ENCODE measurements at places on chromosomes 13 and 19. TPM values are rescaled to one million over a fixed set of nuclear protein-coding genes. Genes with fewer than 3 reads are reported as not detected.

GRCh38 chr13:27053210-27053884 lies 118.3 kb downstream of the USP12 start:
- no peak overlapping the region for H3K4me3 ChIP-seq
- no peaks in the 10 kb centered on the region for H3K4me1 ChIP-seq
- H3K27me3 ChIP-seq = no peaks in the 10 kb centered on the region
- no peaks in the 10 kb centered on the region for H3K36me3 ChIP-seq
- DNase-seq = no peak

- no peaks in the 10 kb centered on the region for H3K4me1 ChIP-seq
- H3K4me3 ChIP-seq = no peak overlapping the region
- DNase-seq = no peak
Measured at GRCh38 chr13:91014696-91015095, 332.8 kb upstream of the MIR17HG start.

GRCh38 chr13:24203811-24204210 lies 43.3 kb downstream of the SPATA13 start:
- no peak overlapping the region for H3K27ac ChIP-seq
- peaks cover 48% of the 10 kb centered on the region for H3K4me1 ChIP-seq
- H3K4me3 ChIP-seq = no peak overlapping the region
- DNase-seq = no peak
- no peaks in the 10 kb centered on the region for H3K36me3 ChIP-seq

DNA sequence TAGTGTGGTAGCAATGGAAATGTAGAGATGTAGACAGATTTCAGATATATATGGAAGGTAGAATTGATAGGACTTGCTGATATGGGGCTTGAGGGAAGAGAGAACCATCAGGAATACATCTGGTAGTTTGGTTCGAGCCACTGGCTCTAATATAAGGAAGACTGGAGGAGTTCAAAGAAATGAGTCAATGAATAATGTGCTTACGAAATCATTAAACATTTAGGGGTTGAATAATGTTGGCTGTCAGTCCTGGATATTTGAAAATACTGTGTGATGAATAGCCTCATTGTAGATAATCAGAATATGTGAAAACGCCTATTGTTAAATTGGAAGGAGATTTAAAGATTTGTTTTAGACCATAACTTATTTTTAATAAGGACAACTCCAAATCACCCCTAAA lies 21.6 kb downstream of the SGCG start:
- no peak overlapping the region for H3K27ac ChIP-seq
- DNase-seq = no peak
- H3K4me1 ChIP-seq = no peaks in the 10 kb centered on the region
- H3K4me3 ChIP-seq = no peak overlapping the region
- H3K36me3 ChIP-seq = no peaks in the 10 kb centered on the region
- H3K27me3 ChIP-seq = no peaks in the 10 kb centered on the region

- peaks cover 65% of the 10 kb centered on the region for H3K4me1 ChIP-seq
- H3K27me3 ChIP-seq = no peaks in the 10 kb centered on the region
- H3K36me3 ChIP-seq = peaks cover 43% of the 10 kb centered on the region
- DNase-seq = no peak
- peak overlapping the region; percentile 2 for H3K27ac ChIP-seq
Measured at GRCh38 chr19:47507012-47507411, 7.9 kb downstream of the NAPA start.

DNA sequence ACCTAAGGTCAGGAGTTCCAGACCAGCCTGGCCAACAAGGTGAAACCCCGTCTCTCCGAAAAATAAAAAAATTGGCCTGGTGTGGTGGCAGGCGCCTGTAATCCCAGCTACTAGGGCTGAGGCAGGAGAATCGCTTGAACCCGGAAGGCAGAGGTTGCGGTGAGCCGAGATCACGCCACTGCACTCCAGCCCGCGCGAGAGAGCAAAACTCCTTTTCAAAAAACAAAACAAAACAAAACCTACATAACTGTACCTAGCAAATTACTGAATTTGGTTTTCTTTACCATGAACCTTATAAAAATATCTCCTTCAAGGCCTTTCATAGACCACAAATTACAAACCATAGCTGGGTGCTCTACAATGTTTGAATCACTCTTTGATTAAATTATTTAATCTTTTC lies 760 bp downstream of the ZNF91 start:
- H3K36me3 ChIP-seq = no peaks in the 10 kb centered on the region
- H3K27ac ChIP-seq = peak overlapping the region; percentile 97
- H3K4me3 ChIP-seq = peak overlapping the region; percentile 76
- H3K27me3 ChIP-seq = no peaks in the 10 kb centered on the region

- H3K27ac ChIP-seq = no peak overlapping the region
- no peaks in the 10 kb centered on the region for H3K27me3 ChIP-seq
- no peak for DNase-seq
- no peak overlapping the region for H3K4me3 ChIP-seq
- no peaks in the 10 kb centered on the region for H3K36me3 ChIP-seq
Measured at GRCh38 chr13:81304121-81304659, 963.3 kb upstream of the SPRY2 start.

- H3K4me1 ChIP-seq = no peaks in the 10 kb centered on the region
- H3K27me3 ChIP-seq = no peaks in the 10 kb centered on the region
- no peak overlapping the region for H3K4me3 ChIP-seq
Measured at GRCh38 chr13:111614613-111615012, 294.2 kb downstream of the TEX29 start.

GRCh38 chr19:16660763-16661479 lies at the start of gene TMEM38A:
TMEM38A (plus strand) TSS chr19:16661139; CDS start chr19:16661218, 79 bp downstream.
- peaks cover 77% of the 10 kb centered on the region for H3K4me1 ChIP-seq
- DNase-seq = peak; percentile 72
- H3K4me3 ChIP-seq = peak within 1 kb of the TSS; percentile 82
- peak within 1 kb of the TSS; percentile 85 for H3K27ac ChIP-seq

DNA sequence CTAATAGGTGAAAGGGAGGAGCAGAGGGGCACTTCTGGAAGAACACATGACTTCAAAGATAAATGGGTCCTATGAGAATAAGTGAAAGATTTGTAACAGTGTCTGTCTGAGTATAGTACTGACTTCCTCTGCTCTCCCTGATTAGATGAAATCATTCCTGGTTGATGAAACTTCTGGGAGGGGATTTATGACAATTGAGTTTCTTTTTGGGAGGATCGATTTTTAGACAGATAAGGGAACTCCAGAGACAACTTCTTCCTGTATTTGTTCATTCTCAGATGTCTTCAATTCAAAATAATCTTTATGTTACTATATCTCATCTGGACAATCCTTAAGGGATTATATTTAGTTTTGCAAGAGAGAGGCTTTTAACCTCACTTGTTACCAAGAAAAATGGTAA lies 20.0 kb downstream of the SETDB2 start:
- H3K4me1 ChIP-seq = no peaks in the 10 kb centered on the region
- H3K4me3 ChIP-seq = no peak overlapping the region
- H3K27me3 ChIP-seq = no peaks in the 10 kb centered on the region

DNA sequence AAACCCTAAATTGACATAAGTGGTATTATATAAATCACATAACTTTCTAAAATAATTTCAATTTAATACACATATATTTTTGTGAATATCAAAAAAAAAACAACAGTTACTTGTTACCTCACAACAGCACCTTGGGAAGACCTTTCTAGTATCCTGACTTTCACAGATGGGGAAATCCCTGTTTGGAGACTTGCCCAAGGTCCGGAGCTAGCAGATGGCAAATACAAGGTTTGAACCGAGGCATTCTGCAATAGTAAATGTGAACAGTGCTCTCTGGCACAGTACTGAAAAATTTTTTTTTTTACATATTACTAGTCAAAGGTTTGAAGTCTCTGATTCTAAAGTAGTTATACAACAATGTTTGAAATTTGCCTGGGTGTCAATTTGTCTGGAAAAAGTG lies 104.5 kb downstream of the SUCLA2 start:
- no peak overlapping the region for H3K27ac ChIP-seq
- no peaks in the 10 kb centered on the region for H3K4me1 ChIP-seq
- H3K4me3 ChIP-seq = no peak overlapping the region
- DNase-seq = no peak

DNA sequence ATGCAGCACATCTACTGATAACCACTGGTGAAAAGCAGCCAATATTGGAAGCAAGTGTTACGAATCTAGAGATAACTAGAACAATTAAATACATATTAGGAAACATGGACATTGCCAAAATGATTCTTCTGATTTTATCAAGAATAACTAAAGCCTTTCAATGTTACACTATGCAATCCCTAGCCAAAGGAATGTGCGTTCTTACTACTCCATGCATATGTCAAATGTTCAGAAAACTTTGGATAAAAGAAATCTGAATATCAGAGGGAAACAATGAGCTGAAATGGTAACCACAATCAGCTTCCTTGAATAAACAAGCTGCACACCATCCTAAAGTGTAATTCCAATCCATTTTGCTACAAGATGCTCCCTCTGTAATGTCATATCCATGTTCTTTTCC lies 951 bp upstream of the POSTN start:
- H3K27me3 ChIP-seq = no peaks in the 10 kb centered on the region
- no peak overlapping the region for H3K4me3 ChIP-seq
- no peaks in the 10 kb centered on the region for H3K36me3 ChIP-seq
- no peak overlapping the region for H3K27ac ChIP-seq
- H3K4me1 ChIP-seq = peaks cover 8% of the 10 kb centered on the region

GRCh38 chr13:37225414-37226070 lies 120.1 kb upstream of the CSNK1A1L start:
- no peak for DNase-seq
- no peak overlapping the region for H3K4me3 ChIP-seq
- H3K36me3 ChIP-seq = no peaks in the 10 kb centered on the region
- no peaks in the 10 kb centered on the region for H3K27me3 ChIP-seq
- H3K27ac ChIP-seq = no peak overlapping the region

- H3K27ac ChIP-seq = no peak overlapping the region
- no peaks in the 10 kb centered on the region for H3K4me1 ChIP-seq
- H3K36me3 ChIP-seq = no peaks in the 10 kb centered on the region
- no peaks in the 10 kb centered on the region for H3K27me3 ChIP-seq
- no peak for DNase-seq
- no peak overlapping the region for H3K4me3 ChIP-seq
Measured at GRCh38 chr13:34207334-34207733, 389.4 kb downstream of the RFC3 start.

DNA sequence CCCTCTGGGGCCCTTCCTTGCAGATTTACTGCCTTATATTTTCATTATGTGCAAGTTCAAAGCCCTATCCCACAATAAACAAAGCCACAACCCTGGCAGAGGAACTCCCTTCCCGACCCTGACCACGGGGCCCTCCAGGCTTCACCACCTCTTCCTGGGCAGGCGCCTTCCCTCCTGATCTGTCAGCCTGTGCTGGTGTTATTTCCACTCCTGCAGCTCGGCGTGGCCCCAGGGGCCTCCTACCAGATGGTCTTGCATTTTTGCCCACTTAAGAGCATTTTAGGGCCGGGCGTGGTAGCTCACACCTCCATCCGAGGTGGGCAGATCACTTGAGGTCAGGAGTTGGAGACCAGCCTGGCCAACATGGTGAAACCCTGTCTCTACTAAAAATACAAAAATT lies 22.8 kb downstream of the SLC15A1 start:
- no peak for DNase-seq
- H3K27ac ChIP-seq = no peak overlapping the region
- H3K27me3 ChIP-seq = no peaks in the 10 kb centered on the region
- H3K4me3 ChIP-seq = no peak overlapping the region
- no peaks in the 10 kb centered on the region for H3K4me1 ChIP-seq

- H3K27me3 ChIP-seq = peaks cover 20% of the 10 kb centered on the region
- H3K4me3 ChIP-seq = peak within 1 kb of the TSS; percentile 86
- H3K27ac ChIP-seq = peak within 1 kb of the TSS; percentile 98
- DNase-seq = peak; percentile 84
- peaks cover 37% of the 10 kb centered on the region for H3K4me1 ChIP-seq
Measured at GRCh38 chr19:33796164-33796875, at the start of gene KCTD15. KCTD15 (plus strand) TSS chr19:33796870; CDS start chr19:33800455, 3,585 bp downstream.

- H3K36me3 ChIP-seq = no peaks in the 10 kb centered on the region
- no peaks in the 10 kb centered on the region for H3K4me1 ChIP-seq
- no peak for DNase-seq
- no peak overlapping the region for H3K4me3 ChIP-seq
Measured at GRCh38 chr19:30739394-30739793, 367.2 kb downstream of the ZNF536 start.

DNA sequence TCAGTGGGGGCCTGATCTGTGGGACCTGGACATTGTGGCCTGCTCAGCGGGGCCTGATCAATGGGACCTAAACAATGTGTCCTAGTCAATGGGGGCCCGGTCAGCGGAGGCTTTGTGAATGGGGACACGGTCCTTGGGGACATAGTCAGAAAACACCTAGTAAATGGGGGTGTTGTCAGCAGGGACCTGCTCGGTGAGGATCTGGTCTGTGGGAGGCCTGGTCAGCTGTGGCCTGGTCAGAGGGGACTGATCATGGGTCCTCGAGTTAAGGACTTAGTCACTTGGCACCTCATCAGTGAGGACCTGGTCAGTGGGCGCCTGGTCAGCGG lies 44.5 kb upstream of the TPM4 start:
- no peak for DNase-seq
- H3K27ac ChIP-seq = no peak overlapping the region
- H3K36me3 ChIP-seq = no peaks in the 10 kb centered on the region
- no peak overlapping the region for H3K4me3 ChIP-seq
- H3K27me3 ChIP-seq = no peaks in the 10 kb centered on the region

DNA sequence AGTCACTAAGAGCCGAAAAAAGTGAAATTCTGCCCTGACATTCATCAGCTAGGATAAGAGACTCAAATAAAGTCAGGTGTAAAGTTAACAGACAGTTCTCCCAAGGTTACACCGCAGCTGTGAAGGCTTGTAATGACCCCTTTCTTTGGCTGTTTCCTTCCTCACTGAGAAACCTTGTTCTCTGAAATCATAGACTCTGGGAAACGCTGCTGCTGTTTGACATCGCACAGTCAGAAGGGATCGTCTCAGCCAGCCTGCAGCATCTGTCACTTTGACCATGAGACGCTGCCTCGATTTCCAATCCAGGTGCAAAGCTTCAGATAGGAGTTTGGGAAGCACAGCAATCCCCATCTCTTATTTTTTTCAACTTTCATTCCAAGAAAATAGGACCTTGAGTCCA lies 678 bp downstream of the BCAT2 start:
- DNase-seq = no peak
- H3K4me3 ChIP-seq = peak overlapping the region; percentile 68
- H3K36me3 ChIP-seq = no peaks in the 10 kb centered on the region
- peak overlapping the region; percentile 88 for H3K27ac ChIP-seq
- peaks cover 37% of the 10 kb centered on the region for H3K4me1 ChIP-seq

- H3K27me3 ChIP-seq = no peaks in the 10 kb centered on the region
- no peak for DNase-seq
- no peaks in the 10 kb centered on the region for H3K4me1 ChIP-seq
- H3K4me3 ChIP-seq = no peak overlapping the region
- no peaks in the 10 kb centered on the region for H3K36me3 ChIP-seq
- no peak overlapping the region for H3K27ac ChIP-seq
Measured at GRCh38 chr13:30846866-30847265, 59.2 kb upstream of the MEDAG start.

UBE2S gene
- total RNA-seq = 9.3 TPM

KLHL1 gene
- 0.14 TPM for total RNA-seq

KLK2 gene
- not detected for total RNA-seq

TUBA3C gene
- total RNA-seq = not detected

ATP4A gene
- 890 TPM for total RNA-seq

All from stomach (tissue), 19 donors.